Stimulated activated CD8-positive, alpha-beta memory T cell treated with anti-CD3 and anti-CD28 coated beads, Interleukin-4, amount 100 ng/mL, for 1 hour (primary cell): ENCODE measurements at places on chromosomes 6 and 20.

- DNase-seq = no peak
These were observed 245.1 kb upstream of the RSPO3 start for GRCh38 chr6:126873351-126873750.

DNA sequence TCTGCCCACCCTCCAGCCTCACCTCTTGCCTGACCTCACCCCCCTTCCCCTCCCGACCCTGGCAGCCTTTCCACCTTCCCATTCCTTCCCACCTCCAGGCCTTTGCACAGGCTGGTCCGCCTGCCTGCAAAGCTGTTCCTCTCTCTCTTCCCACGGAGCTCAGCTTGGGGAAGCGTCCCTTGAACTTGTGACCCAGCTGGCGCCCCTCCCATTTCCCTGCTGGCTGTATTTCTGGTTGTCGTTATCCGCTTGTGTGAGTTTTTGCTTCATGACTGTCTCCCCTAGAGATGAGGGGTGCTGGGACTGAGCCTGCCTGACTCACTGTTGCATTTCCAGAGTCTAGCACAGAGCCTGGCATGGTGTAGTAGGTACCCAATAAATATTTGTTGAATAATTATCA is 32.5 kb downstream of the VSTM2L start:
- DNase-seq = no peak

DNA sequence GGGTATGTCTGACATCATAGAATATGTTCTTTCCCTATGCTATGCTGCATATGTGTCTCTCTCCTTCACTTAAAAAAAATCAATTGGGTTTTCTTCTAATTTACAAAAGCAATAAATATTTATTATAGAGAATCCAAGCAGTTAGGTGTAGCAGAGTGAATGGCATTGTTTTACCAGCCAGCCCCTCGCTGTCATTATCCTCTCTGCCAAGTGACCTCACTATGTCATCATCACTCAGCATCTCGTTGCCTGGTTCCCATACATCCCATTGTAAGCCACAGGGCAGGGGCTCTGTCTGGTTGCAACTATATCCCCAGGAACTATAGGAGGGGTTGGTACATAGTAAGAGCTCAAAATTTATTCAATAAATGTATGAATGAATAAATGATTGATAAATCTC is 31.3 kb downstream of the KIAA0319 start:
- no peak for DNase-seq

GRCh38 chr6:135796643-135797305 is 54.7 kb upstream of the PDE7B start:
- no peak for DNase-seq

DNA sequence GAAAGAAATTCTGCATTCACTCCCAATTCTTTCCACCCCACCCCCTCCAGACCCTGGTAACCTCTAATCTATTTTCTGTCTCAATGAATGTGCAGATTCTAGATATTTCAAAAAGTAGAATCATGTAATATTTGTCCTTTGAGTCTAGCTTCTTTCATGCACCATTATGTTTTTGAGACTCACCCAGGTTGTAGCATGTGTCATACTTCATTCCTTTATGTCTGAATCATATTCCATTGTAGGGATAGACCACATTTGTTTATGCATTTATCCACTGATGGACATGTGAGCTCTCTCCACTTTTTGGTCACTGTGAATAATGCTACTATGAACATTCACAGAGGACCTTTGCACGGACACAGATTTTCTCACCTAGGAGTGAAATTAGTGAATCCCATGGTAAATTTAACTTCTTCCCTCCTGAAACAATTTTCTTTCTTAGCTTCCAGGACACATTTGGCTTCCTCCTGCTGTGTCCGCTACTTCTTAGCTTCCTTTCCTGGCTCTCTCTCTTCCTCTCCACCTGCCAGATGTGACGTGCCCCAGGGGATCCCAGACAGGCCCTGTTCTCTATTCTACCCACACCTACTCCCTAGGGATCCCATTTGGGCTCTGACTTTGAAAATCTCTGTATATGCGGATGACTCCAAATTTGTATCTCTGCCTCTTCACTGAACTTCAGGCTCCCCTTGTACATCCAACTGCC is 24.1 kb upstream of the ARFGEF2 start:
- DNase-seq = no peak

DNA sequence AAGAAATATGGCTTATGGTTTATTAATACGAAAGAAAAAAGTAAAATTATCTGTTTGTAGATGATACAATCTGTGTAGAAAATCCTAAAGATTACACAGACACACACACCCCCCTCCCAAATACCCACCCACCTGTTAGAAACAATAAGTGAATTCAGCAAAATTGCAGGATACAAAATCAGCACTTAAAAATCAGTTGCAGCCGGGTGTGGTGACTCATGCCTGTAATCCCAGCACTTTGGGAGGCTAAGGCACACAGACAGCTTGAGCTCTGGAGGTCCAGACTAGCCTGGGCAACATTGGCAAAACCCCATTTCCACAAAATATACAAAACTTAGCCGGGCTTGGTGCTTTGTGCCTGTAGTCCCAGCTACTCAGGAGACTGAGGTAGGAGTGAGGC is 42.3 kb downstream of the NINL start:
- DNase-seq = no peak
